AG04449 (cell line): ENCODE measurements at places on chromosomes 1 and 21.

GRCh38 chr1:84738237-84738636 is 48.0 kb upstream of the SSX2IP start:
- DNase-seq: no peak

DNA sequence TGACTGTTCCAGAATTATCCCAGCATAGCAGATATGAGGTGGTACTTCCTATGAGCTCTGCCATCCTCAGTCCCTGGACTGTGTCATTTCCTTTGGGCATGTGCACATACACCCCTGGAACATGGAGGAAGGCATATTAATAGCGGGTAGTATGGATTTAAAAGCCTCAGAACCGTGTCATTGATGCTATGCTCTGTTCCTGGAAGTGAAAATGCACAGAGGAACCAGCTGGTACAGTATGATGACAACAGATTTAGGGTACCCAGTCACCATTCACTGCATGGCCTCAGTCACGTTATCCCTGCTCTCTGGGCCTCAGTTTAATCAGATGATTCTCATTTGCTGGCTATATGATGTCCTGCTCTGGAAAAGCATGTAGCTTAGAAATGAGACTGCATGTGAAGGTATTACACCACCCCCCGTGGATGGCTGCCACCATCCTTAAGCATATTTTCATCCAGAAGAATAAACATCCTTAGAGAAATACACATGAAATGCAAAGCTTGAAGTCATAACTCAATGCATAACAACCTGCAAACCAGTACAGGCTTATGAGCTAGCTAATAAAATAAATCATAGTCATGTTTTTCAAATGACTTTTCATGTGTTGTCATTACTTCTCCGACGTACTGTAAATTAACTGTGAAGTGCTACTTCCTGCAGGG is 37.8 kb downstream of the SETD4 start:
- no peak for DNase-seq

DNA sequence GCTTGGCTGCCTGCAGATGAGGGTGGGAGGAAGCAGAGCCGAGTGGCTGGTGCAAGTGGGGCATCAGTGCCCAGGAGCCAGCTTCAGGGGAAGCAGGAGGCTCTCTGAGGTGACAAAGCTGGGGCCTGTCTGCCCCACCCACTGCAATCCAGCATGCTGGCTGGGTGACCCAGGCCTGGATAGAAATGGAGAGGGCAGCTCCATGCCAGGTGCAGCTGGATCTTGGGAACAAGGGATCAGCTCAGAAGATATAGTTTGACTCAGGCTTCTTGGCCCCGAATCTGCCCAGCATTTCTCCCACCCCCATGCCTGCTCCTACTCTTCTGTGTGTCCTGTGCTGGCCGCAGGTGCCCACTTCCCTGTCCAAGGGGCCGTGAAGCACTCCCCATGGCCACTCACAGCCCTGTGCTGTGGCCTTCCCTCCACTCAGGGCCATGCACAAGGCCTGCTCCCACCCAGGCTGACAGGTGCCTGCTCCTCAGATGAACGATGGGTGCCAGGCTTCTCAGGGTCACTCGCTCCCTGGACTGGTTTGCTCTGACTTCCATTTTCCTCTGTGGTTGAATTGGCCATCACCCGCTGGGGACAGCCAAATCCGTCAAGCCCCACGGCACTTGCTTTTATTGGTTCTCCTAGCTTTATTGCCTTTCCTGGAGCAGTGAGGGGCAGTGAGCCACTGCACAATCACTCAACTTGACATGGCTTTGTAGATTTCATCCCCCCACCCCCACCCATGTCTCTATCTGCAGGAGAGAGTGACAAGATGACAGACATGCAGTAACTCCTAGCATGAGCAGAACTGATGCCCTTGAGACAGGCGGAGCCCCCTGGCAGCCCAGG is 174.8 kb upstream of the VAMP3 start:
- DNase-seq: no peak

- peak; percentile 46 for DNase-seq
Observed at GRCh38 chr1:65527190-65527589, 106.7 kb downstream of the LEPR start.

GRCh38 chr1:79005945-79006344 is 585 bp downstream of the ADGRL4 start:
- DNase-seq: no peak

DNA sequence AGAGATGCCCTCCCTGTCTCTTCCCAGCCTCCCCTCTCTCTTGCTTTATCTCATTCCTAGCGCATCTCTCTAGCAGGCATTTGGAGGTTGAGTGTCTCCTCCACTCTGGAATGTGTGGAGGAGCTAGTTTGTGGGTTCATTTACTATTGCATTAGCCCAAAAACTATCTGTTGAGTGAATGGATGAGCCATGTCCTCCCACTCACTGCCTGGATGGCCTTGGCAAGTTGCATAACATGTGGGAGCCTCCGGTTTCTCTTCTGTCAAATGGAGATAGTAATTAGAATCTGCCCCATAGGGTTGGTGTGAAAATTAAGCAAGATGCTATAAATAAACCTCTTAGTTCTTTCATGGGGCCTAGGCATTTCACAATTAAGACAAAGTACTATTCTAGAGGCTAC is 181.8 kb downstream of the KAZN start:
- DNase-seq: no peak

- DNase-seq: peak; percentile 66
Observed at GRCh38 chr1:27970401-27970800, 10.6 kb downstream of the XKR8 start.

- DNase-seq: no peak
Observed at GRCh38 chr21:43866659-43867331, 1.8 kb downstream of the AGPAT3 start.

DNA sequence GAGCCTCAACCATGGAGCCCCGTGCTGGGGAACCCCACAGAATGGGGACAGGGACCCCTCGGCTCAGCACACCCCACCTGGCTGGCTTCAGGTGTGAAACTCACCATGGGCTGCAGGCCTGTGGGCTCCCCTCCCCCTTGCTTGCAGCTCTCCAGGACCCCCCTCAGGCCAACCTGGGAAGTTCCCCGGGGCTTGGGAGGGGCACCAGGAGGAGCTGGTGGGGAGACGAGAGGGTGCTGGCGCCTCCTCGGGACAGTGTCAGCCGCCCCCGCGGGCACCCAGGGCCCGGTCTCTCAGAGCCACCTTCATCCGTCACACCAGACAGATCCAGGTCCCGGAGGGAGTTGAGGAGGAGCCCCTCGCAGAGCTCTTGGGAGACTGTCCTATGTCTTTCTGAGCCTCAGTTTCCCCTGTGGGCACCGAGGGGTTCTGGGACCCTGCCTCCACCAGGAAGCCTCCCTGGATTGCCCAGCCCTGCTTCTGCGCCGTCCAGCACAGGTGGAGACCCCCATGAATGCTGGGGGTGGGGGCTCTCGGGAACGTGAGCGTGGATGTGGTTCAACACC is 657 bp upstream of the TNFRSF18 start:
- DNase-seq: no peak

DNA sequence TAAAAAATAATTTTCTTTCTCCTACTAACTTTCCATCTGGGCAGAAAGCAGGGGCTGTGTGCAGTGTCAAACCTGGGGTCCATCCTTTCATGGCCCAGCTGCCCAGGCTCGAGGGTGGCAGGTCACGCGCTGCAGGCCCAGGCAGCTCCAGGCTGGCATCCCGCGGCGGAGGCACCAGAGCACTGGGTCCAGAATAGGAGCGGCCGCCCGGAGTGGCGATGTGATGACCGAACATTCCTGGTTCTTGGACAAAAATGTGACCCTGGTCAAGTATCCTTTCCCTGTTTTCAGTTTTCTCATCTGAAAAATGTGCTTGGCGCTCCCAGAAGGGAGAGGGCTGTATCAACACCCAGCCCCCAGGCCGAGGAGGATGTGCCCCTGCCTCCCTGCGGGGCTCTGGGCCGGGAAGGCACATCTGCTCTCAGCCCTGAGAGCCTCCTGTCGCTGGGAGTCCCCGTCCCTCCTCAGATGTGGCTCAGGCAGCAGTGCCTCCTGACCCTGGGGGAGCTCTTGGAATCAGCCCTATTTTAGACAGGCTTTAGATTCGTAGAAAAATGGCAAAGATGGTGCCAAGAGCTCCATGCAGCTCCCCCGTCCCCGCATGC is 29.3 kb downstream of the SLX9 start:
- DNase-seq: no peak

DNA sequence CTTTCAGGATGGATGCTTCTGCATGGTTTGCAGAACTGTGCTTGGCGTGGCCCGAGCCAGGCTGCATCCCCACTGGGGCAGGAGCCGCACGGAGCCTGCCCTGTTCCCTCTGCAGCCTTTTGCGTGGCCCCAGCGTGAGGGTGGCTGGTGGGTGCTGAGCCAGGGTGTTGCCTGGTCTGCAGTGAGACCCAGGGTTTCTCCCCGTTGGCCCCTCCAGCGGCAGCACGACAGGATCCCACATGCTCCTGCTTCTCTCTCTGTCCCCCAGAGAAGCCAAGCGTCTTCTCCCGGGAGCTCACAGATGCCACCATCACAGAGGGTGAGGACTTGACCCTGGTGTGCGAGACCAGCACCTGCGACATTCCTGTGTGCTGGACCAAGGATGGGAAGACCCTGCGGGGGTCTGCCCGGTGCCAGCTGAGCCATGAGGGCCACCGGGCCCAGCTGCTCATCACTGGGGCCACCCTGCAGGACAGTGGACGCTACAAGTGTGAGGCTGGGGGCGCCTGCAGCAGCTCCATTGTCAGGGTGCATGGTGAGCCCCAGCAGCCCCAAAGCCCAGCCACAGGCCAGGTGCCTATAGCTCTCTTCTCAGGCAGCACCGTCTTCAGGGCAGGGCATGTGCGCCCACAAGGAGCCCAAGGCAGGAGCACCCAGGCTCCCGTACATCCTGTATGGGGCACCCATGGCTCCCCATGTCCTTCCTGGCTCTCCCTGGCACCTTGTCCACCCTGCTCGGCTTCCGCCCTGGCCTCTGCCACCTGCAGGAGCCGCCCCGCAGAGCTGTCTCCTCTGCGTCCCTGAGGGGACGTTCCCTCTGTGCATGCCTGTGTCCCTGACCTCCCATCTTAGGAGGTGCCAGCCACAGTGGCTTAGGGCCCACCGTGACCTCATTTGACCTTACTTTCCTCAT is 78.9 kb downstream of the OBSCN start:
- DNase-seq: no peak

DNA sequence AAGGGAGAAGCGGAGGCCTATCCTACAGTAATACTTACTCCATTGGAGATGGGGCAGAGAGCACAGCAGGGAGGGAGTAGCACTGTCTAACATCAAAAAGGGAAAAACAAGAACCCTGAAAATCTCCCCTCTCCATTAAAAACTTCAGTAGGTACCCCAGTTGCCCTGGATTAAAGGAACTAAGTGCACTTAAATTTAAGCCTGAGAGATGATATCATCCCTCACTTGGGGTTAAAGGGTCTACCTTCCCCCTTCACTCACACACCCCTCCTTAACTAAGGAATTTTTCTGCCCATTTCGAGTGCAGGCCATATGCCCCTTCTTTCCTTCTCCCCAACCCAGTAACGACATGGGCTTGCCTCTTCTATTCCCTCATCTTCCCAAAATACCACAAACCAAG is 3.7 kb upstream of the MTMR11 start:
- no peak for DNase-seq

GRCh38 chr1:213571419-213571818 is 416.4 kb upstream of the PROX1 start:
- no peak for DNase-seq

DNA sequence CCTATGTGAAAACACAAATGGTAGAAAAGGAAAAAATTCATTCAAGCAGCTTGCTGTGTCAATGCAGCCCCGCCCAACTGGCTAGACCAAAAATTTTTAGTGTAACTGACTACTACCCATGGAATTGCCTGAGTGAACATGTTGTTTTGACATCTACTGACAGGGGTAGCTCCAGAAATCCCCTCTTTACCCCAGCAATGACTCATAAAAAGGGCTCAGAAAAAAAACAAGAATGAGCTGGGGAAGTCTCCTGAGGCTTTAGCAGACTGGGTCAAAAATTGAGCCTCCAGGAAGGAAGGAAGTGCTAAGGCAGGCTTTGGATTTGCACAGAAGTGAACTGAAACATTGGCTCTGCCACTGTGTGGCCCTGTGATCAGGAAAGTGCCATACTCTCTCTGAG is 24.4 kb upstream of the FGGY start:
- DNase-seq: no peak

DNA sequence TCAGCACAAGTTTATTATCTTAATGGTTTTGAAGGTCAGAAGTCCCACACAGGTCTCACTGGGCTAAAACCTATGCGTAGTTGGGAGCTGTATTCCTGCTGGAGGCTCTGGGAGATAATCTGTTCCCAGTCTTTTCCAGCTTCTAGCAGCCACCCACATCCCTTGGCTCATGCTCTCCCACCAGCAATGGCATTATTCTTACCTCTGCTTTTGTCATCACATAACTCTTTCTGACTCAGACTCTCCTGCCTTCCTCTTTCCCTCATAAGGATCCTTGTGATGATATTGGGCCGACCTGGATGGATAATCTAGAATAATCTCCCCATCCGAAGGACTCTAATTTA is 122.2 kb upstream of the PRDX6 start:
- no peak for DNase-seq

- no peak for DNase-seq
Observed at GRCh38 chr1:38581396-38581795, 278.2 kb downstream of the RRAGC start.

GRCh38 chr1:53899708-53900107 is 5.7 kb downstream of the DIO1 start:
- no peak for DNase-seq

GRCh38 chr1:183909672-183910071 is 104.8 kb downstream of the RGL1 start:
- no peak for DNase-seq

DNA sequence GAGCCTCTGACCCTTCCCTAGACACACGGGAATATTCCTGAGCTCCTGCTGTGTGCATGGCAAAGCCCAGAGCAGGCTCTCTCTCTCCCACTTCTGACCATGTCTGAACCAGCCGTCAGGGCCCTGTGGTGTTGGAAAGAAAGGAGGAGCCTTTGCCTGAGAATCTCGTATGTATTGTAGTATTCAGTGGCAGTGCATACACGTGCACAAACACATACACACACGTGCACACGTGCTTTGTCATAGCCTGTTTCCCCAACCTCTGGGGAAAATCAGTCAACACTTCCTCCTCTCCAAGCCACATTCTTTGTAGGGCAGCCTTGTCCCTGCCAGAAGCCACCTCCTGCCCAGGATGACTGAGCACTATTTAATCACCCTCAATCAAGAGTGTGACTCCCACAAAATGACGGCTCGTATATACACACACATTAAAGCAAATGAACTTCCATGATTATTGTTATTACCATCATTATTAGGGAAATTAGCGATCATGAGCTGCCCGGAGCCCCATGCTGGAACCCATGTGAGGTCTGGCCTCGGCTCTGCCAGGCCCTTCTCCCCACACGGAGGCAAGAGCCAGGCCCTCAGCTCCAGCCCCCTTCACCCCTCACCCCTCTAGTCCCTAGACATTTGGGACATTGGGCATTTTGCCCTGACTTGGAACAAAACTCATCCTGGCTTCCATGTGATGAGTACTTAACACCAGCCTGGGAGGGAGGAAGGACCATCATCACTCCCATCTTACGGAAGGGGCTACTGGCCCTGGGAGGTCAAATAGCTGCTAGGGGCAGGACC is 331.9 kb downstream of the NPHP4 start:
- DNase-seq: no peak

GRCh38 chr1:160374306-160375110 is 7.6 kb downstream of the NHLH1 start:
- no peak for DNase-seq

- DNase-seq: no peak
Observed at GRCh38 chr1:172095846-172096245, 254.5 kb downstream of the DNM3 start.
